Activated naive CD8-positive, alpha-beta T cell treated with anti-CD3 and anti-CD28 coated beads for 36 hours (primary cell): ENCODE measurements at places on chromosomes 4 and X. TPM values are rescaled to one million over a fixed set of nuclear protein-coding genes. Genes with fewer than 3 reads are reported as not detected.

DNA sequence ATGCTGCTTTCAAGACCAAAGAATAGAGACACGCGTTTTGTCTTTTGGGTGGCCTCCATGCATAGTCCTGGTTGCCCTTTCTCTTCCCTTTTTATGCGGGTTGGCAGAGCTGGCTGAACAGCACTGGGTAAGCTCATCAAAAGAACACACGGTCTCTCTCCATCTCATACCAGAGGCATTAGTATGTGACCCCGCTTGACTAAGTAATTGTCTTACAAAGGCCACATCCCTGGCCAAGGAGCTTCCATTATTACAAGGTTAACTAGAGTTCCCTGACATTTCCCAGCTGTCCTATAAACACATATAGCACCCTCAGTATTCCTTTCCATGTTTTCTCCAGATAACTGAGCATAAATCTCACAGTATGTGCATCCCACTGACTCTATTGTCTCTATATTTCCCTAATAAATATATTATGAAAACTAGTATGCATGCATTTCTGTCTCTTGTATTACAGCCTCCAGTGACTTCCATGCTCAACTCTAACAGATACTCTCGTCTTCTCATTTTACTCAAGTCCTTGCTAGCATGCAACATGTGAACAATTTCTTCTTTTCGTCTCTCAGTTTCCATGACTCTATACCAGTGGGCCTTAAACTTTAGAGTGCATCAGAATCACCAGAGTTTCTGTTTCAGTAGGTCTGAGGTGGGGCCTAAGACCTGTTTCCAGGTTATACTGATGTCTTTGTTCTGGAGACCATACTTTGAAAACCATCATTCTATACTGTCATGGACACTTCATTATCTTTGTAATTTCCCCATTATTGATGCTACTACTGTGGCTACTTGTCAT is 247.7 kb upstream of the ARSJ start:
- no peak for DNase-seq

DNA sequence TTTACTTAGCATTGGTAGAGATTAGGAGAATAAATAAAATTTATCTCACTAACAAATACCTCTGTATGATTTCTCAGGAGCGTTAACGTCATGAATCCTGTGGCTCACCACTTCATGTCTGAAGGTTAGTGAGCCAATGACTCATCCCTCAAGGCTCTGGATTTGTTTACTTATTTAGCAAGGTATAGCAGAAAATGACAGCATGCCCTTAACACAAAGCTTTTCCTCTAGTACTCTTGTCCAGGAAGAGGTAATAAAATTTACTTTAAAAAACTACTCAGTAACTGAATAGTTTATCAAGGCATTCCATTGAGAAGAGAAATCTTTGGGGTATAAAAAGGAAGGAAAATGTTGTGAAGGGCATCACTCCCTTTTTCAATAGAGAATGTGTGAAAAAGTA is 823.8 kb downstream of the CCSER1 start:
- DNase-seq = no peak

Gene PAGE4
- total RNA-seq = not detected

Gene ADAMTS3
- not detected for total RNA-seq
